Activated gamma-delta T cell (primary cell): ENCODE measurements at places on chromosomes 1 and 21.
A peak's percentile ranks its signal among the peaks of the same experiment; 100 is the strongest.

DNA sequence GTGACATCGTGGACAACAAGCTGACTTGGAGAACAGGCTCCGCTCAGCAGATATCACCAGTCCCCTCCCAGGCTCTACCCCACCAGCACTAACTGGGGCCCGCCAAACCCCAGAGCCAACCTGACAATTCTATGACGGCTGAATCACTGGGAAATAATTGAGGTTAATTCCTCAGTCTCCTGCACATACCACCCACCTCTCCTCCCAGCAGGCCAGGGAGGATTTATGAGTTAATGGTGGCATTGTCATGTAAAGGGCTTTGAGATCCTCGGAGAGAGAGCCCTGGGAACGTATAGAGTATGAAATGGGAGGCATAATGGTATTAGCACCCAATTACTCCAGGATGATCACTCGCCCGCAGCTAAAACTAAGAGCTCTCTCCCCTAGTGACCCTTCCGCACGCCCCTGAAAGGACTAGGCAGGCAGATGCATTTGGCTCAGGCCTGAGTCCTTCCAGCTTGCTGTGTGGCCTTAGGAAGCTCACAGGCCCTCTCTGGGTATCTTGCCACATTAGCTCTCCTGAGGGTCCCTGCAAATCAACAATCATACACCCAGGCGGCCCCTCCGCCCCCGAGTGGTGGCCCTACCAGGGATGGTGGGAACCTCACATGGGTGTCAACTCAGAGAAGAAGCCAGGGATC is 27.3 kb upstream of the PAX7 start:
- DNase-seq: no peak

DNA sequence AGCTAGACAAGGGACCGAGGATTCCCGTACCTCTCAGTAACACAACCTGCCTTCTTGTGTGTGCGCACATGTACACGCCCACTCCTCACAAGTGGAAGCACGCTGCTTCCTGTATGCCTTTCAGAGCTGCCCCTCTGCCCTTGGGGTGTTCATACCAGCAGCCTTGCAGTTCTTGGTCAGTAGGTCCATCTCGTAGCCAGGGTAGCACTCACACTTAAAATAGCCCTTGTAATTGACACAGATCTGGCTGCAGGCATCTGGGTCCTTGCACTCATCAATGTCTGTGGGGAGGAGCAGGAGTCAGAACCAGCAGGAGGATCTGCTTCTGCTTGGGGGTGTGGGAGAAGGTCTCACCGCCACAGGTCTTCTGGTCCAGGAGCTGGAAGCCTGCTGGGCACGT is 32.6 kb upstream of the MAGOH start:
- DNase-seq: no peak

DNA sequence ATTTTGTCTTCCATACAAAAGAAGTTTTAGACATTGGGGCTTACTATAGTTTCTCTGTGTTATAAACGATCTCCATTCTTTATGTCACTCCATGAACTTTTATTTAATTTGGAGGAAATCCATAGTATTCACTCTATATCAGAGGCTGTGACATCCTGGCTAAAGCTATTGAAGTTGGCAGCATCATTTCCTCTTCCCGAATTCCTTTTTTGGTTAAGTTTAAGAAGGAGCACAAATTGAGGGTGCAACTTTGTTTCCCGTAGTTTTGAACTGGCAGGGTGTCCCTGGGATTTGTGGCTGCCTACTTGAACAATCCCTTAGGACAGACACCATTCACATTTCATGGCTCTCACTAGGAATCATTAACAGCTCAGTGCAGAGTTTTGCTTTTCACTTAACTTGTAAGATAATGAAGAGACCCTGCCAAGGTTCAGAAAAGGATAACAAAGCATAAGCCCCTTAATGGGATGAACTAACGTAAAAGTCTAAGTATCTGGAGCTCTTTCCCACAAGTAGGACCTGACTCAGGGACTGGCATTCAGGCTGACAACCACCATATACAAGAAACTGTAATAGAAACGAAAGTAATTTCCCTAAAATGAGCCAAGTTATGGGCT is 13.9 kb downstream of the S1PR1 start:
- no peak for DNase-seq

- peak; percentile 69 for DNase-seq
These were observed 764 bp downstream of the PKNOX1 start for GRCh38 chr21:42974832-42975820.

DNA sequence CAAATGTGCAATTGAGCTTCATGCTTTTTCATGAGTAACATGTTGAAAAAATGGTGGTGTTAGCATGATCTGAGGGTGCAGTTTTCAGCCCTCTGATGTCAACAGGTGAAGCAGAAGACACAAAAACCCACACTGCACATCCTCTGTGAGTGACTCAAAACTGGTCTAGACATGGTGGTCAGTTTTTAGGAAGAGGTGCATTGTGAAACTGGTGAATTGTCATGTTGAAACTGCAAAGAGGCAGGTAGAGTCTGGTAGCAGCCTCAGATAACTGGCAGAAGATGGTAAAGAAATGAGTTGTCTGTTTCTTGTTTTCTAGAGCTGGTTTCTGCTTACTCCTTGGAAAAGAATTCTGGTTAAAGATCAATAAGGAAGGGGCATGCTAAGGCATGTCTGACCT is 97.3 kb upstream of the HMCN1 start:
- no peak for DNase-seq

GRCh38 chr21:44377922-44378645 is 24.7 kb downstream of the TRPM2 start:
- no peak for DNase-seq

DNA sequence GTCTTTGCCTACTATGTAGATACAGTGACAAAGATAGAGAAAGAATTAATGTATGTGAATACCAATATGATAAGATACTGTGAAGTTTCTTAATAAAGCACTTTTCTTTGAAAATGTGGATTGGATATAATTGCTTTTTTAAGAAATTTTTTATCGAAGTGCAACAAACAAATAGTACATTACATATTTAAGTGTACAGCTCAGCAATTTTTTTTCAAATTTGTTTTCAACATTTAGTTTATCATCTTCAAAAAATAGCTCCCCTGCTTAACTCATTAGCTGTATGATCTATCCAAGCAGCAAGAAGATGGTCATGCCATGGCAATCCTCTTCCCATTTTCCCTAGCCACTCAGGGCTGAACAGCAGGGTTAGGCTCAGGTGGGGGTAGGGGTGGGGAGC is 40.5 kb downstream of the NEK7 start:
- DNase-seq: no peak

DNA sequence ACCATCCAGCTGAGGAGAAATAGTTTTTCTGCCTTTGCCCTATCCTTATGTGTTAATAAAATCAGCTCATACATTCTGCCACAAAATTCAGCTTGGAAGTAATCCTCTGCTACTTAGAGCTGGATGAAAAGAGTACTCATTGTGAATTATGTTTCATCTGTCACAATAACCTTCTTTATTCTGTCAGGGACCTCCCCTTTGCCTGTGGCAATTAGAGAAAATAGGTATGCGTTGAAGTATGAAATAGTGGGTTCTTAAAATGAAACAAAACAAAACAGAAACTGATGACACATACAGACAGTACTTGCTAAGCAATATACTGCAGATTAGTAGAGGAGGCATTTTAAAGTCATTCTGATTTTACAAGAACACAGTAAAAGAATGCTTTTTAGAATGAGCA is 578.5 kb downstream of the USP25 start:
- no peak for DNase-seq

- DNase-seq: no peak
These were observed 76.7 kb upstream of the ZNF326 start for GRCh38 chr1:89918127-89918793.

DNA sequence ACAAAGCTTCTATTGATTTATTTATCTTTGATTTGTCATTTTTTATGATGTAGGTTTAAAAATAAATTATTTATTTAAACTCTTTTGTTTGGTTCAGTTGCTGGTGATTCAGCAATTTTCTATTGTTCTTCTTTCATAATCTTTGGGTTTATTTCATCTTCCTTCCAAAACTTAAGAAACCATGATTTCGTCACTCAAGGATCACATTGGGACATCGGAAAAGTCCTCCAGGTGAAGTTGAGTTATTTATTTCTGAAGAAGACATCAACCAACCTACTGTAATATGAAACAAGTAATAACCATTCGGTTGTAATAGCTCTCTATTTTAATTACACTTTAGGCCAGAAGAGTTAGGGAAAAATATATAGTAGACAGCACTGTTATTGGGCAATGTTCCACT is 23.0 kb upstream of the WLS start:
- DNase-seq: no peak

GRCh38 chr1:108704496-108704895 is 8.2 kb upstream of the FNDC7 start:
- no peak for DNase-seq

GRCh38 chr1:162736633-162737067 is 53.9 kb upstream of the HSD17B7 start:
- no peak for DNase-seq

- no peak for DNase-seq
These were observed 60.8 kb upstream of the USP24 start for GRCh38 chr1:55275941-55276341.

DNA sequence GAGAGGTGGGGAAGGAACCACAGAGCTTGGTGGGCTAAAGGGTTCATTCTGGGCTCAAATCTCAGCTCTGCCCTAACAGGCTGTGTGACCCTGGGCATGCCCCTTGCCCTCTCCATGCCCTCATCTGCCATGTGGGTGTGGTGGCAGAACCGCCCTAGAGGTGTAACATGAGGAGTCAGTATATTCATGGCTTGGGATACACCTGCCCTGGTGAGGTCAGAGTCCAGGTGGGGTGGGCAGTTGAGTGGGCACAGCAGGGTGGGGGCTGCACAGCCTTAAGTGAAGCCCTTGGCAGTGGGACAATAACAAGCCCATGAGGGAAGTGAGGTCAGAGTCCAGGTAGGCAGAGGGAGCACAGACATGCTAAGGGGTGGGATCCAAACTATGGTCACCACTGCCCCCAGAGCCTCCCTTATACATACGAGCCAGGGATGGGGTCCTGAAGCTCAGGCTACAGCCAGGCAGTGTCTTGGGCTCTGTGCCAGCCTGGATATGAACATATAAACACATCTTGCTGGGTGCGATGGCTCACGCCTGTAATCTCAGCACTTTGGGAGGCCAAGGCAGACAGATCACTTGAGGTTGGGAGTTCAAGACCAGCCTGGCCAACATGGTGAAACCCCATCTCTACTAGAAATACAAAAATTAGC is 59.0 kb upstream of the EFHD2 start:
- DNase-seq: no peak

- no peak for DNase-seq
These were observed 50.7 kb downstream of the MATN1 start for GRCh38 chr1:30672661-30673060.

GRCh38 chr1:81254560-81254959 is 546.2 kb upstream of the ADGRL2 start:
- no peak for DNase-seq

DNA sequence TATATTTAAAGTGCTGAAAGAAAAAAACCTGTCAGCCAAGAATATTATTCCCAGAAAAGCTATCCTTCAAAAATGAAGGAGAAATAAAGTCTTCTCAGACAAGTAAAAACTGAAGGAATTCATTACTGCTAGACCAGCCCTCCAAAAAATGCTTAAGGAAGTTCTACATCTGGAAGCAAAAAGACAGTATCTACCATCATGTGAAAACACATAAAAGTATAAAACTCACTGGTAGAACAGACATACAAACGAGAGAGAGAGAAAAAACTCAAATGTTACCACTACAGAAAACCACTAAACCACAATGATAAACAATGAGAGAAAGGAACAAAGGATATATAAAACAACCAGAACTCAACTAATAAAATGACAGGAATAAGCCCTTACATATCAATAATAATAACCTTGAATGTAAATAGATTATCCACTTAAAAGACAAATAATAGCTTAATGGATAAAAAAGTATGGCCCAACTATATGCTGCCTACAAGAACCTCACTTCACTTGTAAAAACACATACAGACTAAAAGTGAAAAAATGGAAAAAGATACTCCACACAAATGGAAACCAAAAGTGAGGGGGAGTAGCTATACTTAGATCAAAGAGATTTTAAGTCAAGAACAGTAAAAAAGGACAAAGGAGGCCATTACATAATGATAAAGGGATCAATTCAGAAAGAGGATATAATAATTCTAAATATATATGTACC is 22.0 kb downstream of the NSL1 start:
- no peak for DNase-seq
